ENCODE measurements at places on chromosomes 12 and 14. TPM values are rescaled to one million over a fixed set of nuclear protein-coding genes. Genes with fewer than 3 reads are reported as not detected.
A peak's percentile ranks its signal among the peaks of the same experiment; 100 is the strongest.

DNA sequence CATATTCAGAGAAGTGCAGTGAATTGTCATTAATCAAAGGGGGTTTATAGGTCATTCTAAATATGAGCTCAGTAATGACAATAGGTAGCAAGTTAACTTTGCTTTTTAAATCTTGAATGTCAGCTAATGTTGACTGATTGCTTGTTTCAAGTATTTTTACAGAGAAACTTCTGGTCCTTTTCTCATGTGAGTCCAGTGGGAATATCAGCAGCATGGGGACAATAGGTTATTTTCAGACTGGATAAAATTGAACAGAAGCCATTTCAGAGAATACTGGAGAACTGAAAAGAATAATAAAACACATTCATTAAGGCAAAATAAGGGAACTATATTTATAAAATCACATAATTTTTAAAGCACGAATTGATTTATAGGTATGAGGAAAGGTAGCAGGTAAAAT lies 78.7 kb downstream of the FUT8 start:
- DNase-seq, result no peak
- H3K4me3 ChIP-seq, result no peak overlapping the region
- no peaks in the 10 kb centered on the region for H3K27me3 ChIP-seq
- H3K4me1 ChIP-seq, result no peaks in the 10 kb centered on the region

- no peak overlapping the region for H3K4me3 ChIP-seq
- H3K27me3 ChIP-seq, result no peaks in the 10 kb centered on the region
- no peaks in the 10 kb centered on the region for H3K36me3 ChIP-seq
- no peak for DNase-seq
- no peak overlapping the region for H3K27ac ChIP-seq
- no peaks in the 10 kb centered on the region for H3K4me1 ChIP-seq
These were observed 8.9 kb downstream of the FANCM start for GRCh38 chr14:45144658-45145057.

DNA sequence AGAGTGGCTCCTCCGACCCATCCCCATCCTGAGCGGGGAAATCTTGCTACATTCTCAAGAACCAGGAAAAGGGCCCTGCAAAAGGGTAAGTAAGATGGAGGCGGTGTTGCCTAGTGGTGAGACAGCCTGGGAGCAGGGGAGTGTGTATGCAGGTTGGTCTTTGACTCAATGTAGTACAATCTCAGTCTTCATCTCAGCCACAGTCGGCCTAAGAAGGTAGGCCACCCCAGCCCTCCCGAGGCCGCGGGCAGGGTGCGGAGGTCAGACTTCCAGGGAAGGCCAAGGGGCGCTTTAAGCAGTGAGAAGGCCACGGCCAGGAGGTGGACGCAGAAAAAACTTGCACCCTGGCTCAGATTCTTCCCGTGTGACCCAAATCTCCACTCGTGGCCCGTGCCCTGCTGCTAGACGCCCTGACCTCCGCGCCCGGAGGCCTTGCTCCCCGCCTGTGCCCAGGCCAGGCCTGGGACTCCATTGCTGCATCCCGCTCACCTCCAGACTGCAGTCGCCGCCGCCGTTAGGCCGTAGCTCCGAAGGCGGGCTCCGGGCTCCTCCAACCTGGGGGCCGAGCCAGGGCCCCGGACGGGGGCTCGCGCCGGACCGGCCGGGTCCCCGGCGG lies 435 bp downstream of the FOXM1 start:
- H3K27me3 ChIP-seq, result no peaks in the 10 kb centered on the region
- peaks cover 4% of the 10 kb centered on the region for H3K4me1 ChIP-seq
- peak overlapping the region; percentile 97 for H3K27ac ChIP-seq
- H3K36me3 ChIP-seq, result no peaks in the 10 kb centered on the region

DNA sequence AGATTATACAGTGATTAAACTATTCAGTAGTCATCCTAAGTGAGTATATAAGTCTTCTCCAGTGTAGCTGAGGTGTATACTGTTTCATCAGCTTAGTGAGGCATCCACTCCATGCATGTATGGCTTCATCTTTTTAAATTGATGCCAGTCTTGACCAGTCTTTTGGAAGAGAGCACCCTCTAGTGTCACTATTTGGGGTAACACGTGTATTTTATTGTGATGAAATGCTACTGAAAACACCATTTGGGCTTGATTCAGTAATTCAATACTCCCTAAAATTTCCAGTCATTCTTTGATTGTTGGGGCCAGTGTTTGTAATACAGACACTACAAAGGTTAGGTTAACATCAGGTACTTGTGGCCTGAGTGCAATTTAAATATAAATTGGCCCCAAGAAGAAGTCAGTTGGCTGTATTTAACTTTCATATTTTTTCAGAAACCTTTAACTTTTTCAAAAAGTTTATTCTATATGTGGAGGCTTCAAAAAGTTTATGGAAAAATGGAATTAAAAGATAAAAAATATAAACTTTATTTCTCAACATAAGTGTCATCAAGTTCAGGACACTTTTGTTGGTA lies 35.3 kb downstream of the MIPOL1 start:
- no peaks in the 10 kb centered on the region for H3K4me1 ChIP-seq
- H3K27me3 ChIP-seq, result no peaks in the 10 kb centered on the region
- DNase-seq, result no peak
- no peak overlapping the region for H3K27ac ChIP-seq
- no peak overlapping the region for H3K4me3 ChIP-seq

DNA sequence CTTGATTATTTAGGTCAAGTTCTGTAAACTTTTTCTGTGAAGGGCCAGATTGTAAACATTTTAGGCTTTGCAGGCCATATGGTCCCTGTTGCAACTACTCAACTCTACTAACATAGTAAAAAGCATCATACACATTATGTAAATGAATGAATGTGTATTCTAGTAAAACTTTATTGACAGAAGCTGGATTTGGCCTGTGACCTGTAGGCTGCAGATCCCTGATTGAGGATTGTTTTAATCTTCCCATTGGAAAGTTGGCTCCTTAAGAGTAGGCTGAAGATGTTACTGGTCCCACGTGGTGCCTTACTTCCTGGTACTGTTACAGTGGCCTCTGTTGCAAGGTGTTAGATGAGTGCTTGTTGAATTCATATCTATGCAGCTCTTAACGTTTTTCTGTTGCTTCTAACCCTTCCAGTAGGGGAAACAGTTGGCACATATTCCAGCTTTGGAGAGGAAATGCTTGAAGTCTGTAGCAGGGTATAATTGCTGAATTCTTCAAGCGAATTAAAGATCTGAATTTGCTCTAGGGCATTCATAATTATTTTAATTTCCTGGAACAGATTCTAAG lies 133.6 kb upstream of the DNM1L start:
- no peaks in the 10 kb centered on the region for H3K36me3 ChIP-seq
- no peaks in the 10 kb centered on the region for H3K4me1 ChIP-seq

- no peak overlapping the region for H3K27ac ChIP-seq
- no peaks in the 10 kb centered on the region for H3K36me3 ChIP-seq
- no peaks in the 10 kb centered on the region for H3K27me3 ChIP-seq
- no peaks in the 10 kb centered on the region for H3K4me1 ChIP-seq
- no peak overlapping the region for H3K4me3 ChIP-seq
These were observed 69.7 kb downstream of the TSPAN11 start for GRCh38 chr12:30996255-30996654.

DNA sequence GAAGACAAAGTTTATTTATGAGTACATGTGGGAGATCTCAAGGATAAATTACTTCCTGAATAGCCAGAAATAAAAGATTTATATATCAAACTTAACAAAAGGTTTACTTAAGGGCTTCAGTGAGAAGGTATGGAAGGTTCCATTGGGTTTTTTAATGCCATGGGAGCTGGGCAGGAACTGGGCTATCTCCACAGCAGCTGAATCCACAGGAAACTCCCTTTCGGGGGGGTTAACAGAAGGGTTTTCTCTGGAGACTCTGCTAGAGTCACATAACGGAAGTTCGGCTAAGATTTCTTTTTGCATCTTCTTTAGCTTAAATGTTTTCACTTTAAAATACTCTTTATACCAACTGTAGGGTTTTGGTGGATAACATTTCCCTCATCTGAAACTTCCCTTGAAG lies 113.5 kb downstream of the UNC79 start:
- no peaks in the 10 kb centered on the region for H3K4me1 ChIP-seq
- DNase-seq, result no peak
- no peak overlapping the region for H3K27ac ChIP-seq
- H3K36me3 ChIP-seq, result no peaks in the 10 kb centered on the region
- H3K27me3 ChIP-seq, result no peaks in the 10 kb centered on the region
- H3K4me3 ChIP-seq, result no peak overlapping the region

GRCh38 chr12:88448337-88448915 lies 131.8 kb downstream of the KITLG start:
- no peaks in the 10 kb centered on the region for H3K27me3 ChIP-seq
- DNase-seq, result no peak
- no peaks in the 10 kb centered on the region for H3K36me3 ChIP-seq

- H3K36me3 ChIP-seq, result no peaks in the 10 kb centered on the region
- no peaks in the 10 kb centered on the region for H3K27me3 ChIP-seq
- H3K27ac ChIP-seq, result no peak overlapping the region
- no peaks in the 10 kb centered on the region for H3K4me1 ChIP-seq
These were observed 24.4 kb upstream of the TC2N start for GRCh38 chr14:91891721-91892220.

GRCh38 chr14:51879170-51879569 lies 18.8 kb downstream of the GNG2 start:
- H3K36me3 ChIP-seq, result no peaks in the 10 kb centered on the region
- H3K27me3 ChIP-seq, result no peaks in the 10 kb centered on the region
- H3K4me1 ChIP-seq, result no peaks in the 10 kb centered on the region
- no peak overlapping the region for H3K27ac ChIP-seq
- no peak overlapping the region for H3K4me3 ChIP-seq

DNA sequence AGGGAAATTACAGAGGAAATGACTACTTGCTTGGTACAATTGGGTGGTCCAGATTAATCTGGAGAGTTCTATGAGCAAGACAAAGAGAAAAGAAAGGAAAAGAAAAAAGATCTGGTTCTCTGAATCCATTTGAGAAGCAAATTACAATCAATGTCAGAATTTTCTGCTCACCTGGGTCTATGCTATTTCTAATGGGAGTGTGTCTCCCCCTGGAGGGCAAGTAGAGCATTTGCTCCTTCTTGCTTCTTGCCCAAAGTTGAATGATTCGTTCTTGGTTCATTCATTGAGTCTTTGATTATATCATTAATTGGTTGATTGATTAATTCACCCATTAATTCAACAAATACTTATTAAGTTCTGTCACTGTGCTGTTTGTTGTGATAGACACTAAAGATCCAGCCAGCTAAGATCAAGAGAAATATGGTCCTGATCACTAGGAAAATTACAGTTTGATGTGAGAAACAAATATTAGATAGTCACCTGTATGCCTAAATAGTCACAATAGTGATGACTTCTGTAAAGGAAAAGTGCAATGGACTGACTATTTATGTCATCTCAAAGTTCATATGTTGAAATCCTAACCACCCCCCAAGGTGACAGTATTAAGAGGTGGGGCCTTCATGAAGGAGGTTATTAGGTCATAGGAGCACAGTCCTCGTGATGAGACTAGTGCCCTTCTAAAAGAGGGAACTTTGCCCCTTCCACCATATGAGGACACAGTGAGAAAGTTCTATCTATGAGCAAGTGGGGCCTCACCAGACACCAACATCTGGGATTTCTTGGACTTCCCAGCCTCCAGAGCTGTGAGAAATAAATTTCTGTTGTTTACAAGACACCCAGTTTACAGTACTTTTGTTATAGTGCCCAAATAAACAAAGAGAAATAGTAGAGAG lies 8.0 kb upstream of the ASB8 start:
- no peak overlapping the region for H3K27ac ChIP-seq
- H3K4me1 ChIP-seq, result no peaks in the 10 kb centered on the region
- no peaks in the 10 kb centered on the region for H3K27me3 ChIP-seq
- DNase-seq, result no peak
- no peaks in the 10 kb centered on the region for H3K36me3 ChIP-seq

Gene RAD9B
- total RNA-seq, result 0.41 TPM

Gene FIGNL2
- total RNA-seq, result 1.4 TPM

Gene SRRM4
- total RNA-seq, result 0.11 TPM

Gene KRT77
- total RNA-seq, result 0.09 TPM

Gene DPPA3
- not detected for total RNA-seq

Gene KRT81
- 1.7 TPM for total RNA-seq

Gene LIN7A
- total RNA-seq, result 2.2 TPM

Gene CCDC38
- total RNA-seq, result 0.14 TPM

Gene PPP1R1A
- total RNA-seq, result 12.0 TPM

Gene EIF2S3B
- 1.1 TPM for total RNA-seq

Gene NANOG
- total RNA-seq, result 0.23 TPM

Gene MYO1A
- 0.74 TPM for total RNA-seq

Gene TMED10
- total RNA-seq, result 397 TPM
